DMS 273 treated with DMSO at 0.1 percent for 48 hours (cell line): ENCODE measurements at places on chromosomes 11 and 22.

DNA sequence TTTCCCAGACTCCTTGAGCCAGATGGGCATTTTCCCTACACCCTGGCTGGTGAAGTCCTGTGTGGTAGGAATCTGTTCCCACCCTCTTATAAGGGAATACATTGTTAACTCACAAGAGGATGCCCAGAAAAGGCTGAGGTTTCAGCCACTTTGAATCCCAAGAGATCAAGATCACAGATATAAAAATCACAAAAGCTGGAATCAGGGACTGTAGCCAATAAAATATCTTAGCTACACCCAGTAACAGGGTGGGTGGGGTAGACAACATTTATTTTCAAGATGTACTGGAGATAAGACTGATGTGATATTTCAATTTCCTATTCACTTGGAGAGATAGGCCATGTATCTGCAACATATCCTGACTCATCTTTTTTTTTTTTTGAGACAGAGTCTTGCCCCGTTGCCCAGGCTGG lies 50.3 kb downstream of the COPB1 start:
- no peak for DNase-seq

DNA sequence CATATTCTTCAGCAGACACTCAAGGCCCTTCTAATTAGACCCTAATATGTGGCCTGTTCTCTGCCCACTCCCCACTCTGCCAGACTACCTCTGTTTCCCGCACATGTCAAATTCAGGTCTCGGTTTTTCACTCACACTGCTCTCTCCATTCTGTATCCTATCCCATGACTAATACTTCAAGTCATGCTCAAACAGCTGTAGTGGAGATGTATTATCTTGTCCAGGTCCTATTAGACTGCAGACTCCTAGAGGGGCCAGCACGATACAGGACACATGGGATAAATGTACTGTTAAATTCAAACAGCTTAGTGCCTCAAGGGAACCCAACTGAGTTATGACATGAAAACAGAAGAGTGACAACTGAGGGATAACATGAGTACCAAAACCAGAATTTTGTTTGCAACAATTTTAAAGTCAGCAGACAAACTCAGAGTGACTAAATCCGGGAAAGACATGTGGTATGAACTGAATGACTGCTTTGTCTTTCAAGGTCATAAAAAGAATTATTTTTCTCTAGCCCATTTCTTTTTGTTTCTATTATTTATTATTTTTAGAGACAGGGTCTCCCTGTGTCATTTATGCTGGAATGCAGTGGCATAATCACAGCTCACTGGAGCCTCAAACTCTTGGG lies 20.5 kb downstream of the ATP6V1E1 start:
- DNase-seq, result no peak

DNA sequence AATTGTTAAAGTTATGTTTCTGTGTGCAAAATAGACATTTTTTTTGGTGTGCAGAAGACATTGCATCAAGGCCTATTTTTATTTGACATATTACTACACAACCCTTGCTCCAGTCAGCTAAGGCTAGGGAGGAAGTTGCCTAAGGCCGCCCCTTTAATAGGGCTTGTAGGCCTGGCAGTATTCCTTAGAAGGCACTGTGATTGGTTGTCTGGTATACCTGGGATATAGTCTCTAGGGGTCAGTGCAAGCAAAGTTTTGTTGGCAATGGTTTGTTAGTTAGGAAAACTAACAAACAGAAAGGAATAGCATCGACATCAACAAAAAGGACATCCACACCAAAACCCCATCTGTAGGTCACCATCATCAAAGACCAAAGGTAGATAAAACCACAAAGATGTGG lies 16.9 kb downstream of the CCDC15 start:
- DNase-seq, result no peak

GRCh38 chr11:80856066-80856465 lies 1415.2 kb upstream of the TENM4 start:
- no peak for DNase-seq

DNA sequence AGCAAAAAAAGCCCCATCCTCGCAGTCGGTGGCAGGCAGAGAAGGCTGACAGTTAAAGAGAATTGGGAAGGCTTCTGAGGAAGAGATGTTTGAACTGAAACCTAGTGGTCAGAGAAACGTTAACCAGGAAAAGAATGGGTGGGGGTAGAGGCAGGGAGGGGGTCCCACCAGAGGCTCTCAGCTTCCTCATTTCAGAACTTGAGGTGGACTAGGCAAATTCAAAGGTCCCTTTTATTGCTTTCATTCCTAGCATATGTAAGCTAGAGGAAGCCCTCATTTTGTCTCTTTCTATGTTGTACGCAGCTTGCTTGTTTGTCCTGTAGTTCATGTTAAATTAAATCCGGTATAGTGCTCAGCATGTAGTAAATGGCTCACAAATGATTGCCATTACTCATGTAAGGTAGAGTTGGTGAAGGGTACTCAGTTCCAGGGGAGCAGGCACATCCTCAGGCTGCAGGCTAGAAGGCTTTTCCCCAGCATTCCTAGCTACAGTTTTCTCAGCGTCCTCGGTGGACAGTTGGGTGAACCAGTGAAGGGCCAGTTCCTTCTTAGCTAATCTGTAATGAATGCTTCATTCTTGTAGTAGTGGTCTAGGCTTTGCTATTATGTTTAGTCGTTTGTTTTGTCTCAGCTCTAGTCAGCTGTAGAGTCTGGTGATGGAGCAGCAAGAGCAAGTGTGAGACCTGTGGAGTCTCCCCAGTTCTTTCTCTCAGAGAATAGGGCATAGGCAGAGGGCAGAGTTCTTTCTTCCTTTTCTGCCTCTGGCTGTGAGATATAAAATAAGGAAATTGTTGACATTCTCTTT lies 58.6 kb downstream of the UVRAG start:
- DNase-seq, result no peak

DNA sequence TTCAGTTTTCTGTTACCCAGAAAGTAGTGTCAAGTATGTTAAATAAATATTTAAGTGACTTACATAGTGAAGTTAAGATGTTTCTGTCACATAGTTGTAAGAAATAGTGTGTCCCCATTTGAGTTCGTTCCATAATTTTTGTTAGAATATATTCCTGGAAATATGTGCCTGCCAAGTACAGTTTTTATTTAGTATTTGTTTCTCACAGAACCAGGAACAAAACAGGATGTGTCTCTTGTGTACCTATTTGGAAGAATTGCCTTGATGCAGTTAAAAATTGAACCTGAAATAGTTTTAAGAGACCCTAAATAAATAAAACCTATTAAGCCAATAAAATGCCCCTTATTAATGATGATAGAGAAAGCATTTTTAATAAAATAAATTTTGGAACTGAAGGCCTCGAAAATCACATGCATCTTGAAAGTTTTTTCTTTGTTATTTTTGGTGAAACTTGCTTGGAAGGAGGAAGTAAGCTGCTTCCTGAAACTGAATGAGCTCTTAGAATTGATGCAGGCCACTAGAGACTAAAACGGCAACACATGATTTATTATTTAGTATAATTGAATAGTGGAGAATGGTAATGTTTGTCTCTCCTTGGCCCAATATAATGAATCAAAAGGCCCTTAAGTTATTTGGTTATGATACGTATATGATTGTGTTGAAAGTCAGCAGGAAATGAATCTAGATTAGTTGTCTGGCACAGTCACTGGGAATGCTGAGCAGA lies 55.9 kb downstream of the SWAP70 start:
- no peak for DNase-seq

DNA sequence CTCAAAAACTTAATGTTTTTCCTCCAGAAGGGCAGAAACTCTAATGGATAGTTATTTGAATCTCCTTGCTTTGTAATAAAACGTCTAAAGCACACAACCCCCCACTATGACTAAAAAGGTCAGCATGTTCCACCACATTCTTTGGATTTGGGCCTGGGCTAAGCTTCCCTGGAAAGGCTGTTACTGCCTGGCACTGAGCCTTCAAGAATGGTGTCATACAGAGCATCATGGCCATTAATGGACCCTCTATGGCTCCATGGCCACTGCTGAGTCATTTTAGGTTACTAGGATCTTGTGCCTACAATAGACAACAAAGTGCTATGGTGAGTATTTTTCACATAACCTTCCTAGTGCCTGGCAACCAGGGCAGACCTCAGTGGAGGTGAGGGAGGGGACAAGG lies 242.6 kb upstream of the FAT3 start:
- no peak for DNase-seq

DNA sequence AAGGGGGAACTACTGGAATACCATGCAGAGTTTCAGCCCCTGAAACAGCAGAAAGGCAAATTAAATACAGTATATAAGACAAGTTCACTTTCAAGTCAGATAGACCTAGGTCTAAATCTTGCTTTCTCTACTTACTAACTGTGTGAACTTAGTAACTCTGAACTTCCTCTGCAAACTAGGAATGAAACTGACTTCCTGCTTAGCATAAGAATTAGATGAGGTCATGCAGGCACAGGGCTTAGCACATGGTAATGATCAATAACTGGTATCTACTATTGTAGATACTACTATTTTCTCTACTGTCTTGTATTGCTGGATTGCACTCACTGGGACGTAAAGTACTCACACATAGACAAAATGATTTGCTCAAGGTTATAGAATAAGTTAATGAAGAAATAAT lies 51.5 kb upstream of the MTNR1B start:
- DNase-seq, result no peak

GRCh38 chr11:68569357-68569756 lies 108.8 kb downstream of the PPP6R3 start:
- DNase-seq, result no peak

DNA sequence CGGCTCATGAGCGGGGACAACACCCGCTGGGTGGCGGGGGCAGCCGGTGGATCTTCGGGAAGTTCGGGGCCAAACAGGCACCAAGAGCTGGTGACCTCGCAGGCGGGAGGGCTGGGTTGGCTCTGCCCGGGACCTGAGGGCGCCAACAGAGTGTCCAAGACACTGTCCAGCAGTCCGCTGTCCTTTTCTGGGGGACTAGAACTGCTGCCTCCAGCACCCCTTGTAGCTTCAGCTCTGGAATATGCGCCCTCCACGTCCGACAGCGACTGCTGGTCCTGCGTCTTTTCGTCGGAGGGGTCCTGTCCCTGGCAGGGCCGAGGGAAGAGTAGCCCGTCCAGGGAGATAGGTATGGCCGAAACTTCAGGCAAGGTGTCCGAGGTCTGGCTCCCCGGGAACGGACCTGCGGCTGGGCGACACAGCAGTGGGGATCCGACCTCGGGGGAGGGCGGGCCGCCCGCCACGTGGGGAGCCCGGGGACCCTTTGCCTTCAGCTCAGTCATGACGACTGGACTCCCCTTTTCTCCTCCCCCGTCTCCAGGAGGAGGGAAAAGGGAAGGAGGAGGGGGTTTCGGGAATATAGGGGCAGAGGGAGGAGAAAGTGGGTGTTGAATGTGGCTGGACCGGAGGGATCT lies 926 bp downstream of the PGR start:
- no peak for DNase-seq

DNA sequence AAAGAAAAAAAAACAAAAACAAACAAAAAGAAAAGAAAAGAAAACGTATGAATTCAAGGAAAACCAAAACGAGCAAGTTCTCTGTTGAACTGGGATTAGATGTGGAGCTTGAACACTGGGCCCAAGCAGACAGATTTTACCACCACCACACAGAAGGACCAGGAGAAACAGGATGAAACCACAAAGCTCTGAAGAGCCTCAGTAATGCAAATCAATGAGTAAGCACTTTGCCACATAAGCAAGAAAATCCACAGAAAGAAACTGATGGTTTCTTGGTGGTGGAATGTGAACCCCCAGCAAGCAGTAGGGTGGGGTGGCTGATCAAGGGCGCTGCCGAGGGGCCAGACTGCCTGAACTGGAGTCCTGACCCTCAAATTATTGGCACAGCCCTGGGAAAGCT lies 50.9 kb upstream of the NFRKB start:
- DNase-seq, result no peak

DNA sequence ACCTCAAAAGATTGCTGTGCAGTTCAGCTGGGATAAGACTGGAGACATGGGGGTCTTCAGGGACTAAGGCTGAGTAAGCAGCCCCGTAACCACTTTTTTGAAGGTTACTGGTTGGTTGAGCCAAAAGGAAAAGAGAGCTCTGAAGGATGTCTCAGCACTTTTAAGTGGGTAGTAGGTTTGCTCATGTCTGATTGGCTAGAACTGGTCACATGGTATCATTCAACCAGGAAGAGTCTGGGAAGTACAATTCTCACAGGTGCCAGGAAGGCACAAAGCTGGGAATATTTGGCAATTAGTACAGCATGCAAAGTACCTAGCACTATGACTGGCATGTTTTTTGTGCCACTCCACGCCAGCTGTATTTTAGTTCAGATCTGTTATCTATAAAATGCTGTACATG lies 58.1 kb downstream of the SNX19 start:
- DNase-seq, result no peak

GRCh38 chr11:30435488-30435887 lies 112.6 kb downstream of the ARL14EP start:
- no peak for DNase-seq

- no peak for DNase-seq
Observed at GRCh38 chr11:110337570-110338193, 41.3 kb upstream of the RDX start.

DNA sequence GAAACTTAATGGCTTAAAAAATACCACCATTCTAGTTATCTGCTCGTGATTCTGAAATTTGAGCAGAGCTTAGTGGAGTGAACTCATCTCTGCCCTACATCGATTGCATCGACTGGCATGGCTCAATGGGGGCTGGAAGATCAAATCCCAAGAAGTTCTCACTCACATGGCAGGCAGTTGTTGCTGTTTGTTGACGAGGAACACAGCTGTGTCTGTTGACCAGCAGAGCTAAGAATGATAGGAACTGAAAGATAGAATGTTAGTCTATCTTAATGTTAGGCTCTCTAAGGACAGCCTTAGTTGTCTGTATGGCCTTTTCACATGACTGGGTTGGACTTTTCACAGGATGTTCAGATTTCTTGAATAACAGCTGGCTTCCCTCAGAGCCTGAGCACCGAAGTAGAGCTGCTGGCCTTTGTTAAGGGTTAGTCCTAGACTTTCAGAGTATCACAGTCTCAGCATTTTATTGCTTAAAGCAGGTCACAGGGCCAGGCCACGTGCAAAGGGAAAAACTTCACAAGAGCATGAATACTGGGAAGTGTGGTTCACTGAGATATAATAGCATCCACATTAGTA lies 31.6 kb upstream of the IZUMO1R start:
- DNase-seq, result no peak

DNA sequence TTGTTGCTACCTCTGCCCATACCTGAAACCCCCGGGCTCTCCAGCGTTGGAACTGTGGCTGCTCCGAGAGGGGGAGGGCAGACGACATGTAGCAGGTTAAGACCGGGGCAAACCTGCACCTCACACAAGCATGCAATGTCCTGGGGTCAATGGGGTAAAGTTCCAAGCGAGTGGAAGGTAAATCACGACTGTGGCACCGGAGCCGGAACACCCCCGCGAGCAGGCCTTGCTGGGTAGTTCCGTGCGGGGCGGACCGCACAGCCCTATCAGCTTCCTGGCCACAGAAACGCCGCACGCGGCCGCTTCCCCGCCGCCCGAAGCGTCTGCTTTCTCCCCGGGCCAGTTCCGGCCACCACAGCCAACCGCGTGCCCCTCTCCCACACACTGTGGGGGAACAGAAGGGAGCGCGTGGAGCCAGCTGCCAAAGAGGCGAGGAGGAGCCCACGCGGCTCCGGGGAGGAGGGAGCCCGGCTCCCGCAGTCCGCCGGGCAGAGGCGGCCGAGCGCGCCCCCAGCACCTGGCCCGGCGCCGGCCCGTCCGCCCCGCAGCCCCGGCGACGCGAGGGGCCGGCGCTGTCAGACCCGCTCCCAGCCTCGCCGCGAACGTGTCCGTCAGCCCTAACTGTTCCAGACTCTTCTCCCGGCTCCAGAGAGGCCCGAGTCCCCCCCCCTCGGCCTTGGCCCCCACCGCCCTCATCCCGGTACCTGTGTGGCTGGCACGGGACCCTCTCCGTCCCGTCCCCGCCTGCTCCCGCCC lies 1.6 kb downstream of the SPTBN2 start:
- DNase-seq, result no peak

GRCh38 chr11:8268530-8269400 lies 5.1 kb upstream of the LMO1 start:
- DNase-seq, result no peak

- no peak for DNase-seq
Observed at GRCh38 chr11:61610905-61611304, 30.0 kb upstream of the SYT7 start.
